Glutamatergic neuron (in vitro differentiated cells): ENCODE measurements at places on chromosomes 2 and 18.

GRCh38 chr18:39701055-39701783 lies 2135.6 kb upstream of the CELF4 start:
- no peak for DNase-seq

GRCh38 chr2:8573234-8573941 lies 108.5 kb upstream of the ID2 start:
- no peak for DNase-seq

DNA sequence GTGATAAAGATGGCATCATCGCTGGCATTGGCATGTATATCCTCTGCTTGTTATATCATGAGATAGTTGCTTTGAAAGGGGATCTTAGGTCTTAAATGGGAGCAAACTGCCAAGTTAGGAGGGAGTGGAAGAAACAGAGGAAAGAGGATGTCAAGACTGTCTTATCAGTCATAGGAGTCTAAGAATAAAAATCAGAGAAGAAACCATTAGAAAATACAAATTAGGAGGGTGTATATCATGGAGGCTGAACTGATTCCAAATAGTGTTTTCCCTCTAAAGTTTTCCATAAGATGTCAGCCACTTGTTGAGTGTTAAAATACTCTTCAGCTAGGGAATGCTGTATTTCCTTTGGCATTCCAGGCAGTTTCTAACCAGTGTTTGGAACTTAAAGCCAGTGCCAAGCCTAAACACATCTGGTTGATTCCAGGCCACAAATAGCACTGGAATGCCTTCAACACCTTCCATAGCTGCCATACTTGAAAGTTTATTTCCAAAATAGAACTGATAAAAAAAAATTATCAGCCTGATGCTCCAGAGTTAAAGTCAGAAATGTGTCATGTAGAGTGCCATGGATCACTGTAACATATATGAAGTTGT lies 129.4 kb downstream of the ZEB2 start:
- DNase-seq = no peak

GRCh38 chr2:30030361-30030760 lies 109.0 kb upstream of the ALK start:
- DNase-seq = no peak

GRCh38 chr18:74081966-74082741 lies 65.5 kb downstream of the FBXO15 start:
- peak; percentile 60 for DNase-seq

DNA sequence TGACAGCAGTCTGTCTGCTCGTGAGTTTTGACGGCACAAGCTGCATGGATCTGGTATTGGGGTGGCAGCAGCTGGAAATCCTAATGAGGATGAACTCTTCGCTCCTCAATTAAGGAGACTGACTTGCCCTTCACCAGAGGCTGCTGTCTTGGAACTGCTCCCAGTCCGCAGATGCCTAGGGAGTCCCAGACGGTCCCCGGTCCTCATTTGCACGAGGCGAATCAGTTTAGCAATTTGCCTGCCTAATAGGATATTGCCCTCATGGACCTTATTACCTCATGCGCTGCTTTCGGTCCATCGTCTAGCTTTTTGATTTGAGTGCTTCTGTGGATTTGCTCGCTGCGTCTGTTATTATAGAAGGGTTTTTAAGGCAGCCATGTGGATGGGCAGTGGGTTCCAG lies 40.6 kb downstream of the ASAP2 start:
- peak; percentile 71 for DNase-seq

DNA sequence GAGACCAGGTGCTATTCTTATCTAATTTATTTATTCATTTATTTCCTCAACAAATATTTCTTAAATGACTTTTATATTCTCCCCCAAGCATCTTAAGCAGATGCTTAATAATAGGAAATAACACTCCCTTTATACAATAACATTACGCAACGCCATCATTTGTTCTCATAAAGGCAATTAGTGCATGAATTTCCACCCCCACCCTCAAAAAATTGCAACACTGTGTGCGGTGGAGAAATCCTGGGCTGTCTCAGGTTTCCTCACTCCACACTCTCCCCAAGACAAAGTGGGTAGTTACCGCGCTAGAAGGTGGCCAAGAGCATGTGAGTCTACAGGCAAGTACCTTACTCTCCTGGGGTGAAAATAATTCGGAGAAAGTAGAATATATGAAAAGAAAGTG lies 37.0 kb upstream of the CTDP1 start:
- DNase-seq = no peak

GRCh38 chr18:45412577-45412976 lies 202.7 kb upstream of the SLC14A2 start:
- no peak for DNase-seq

DNA sequence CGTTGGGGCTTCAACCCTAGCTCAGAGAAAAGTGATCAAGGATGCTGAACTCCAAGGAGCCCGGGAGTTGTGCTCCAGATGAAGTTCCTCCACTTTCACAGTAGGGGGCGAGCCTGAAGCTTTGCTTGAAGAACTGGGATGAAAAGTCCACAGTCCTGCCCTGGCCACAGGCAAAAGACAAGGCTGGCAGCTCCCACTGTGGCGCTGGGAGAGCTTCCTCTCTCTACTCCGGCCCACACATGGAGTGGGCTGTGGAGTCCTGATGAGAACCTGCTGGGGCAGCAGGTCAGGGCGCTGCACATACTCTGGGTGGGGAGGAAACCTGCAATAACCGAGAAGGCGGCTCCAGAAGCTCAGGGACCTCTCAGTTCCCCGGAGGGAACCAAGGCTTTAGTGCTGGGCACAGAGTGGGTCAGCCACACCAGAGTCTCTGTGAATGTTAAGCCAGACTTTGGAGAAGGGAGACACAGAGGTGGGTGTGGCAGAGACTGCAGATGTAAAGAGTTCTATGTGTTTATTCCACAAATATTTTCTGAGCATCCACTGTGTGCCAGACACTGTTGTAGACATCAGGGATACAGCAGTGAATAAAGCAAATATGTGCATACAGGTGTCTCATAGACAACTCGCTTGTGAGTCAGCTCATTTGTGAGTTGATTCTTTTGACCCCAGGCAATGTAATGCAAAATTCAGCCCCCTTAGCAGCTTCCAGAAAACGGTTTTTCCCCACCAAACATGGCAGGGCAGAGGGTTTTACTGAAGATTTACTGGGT lies 48.0 kb upstream of the MRPL33 start:
- peak; percentile 62 for DNase-seq

DNA sequence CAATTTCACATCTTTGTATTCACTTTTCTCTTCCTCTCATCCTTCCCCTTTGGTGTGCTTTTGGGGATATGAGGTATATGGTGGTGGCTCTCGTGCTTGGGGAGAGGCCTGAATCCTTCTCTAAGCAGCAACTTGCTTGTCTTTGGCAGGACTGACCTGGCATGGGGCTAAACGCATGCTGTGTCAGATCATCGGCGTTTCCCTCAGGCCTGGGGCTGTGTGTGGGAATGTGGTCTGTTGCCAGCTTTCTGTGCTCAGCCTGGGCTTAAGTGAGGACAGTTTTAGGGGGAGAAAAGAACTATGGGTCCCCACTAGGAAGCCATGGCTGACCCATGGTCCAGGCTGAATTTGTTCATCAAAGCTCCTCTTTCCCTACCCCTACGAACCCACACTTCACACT lies 60.7 kb downstream of the TET3 start:
- DNase-seq = no peak

DNA sequence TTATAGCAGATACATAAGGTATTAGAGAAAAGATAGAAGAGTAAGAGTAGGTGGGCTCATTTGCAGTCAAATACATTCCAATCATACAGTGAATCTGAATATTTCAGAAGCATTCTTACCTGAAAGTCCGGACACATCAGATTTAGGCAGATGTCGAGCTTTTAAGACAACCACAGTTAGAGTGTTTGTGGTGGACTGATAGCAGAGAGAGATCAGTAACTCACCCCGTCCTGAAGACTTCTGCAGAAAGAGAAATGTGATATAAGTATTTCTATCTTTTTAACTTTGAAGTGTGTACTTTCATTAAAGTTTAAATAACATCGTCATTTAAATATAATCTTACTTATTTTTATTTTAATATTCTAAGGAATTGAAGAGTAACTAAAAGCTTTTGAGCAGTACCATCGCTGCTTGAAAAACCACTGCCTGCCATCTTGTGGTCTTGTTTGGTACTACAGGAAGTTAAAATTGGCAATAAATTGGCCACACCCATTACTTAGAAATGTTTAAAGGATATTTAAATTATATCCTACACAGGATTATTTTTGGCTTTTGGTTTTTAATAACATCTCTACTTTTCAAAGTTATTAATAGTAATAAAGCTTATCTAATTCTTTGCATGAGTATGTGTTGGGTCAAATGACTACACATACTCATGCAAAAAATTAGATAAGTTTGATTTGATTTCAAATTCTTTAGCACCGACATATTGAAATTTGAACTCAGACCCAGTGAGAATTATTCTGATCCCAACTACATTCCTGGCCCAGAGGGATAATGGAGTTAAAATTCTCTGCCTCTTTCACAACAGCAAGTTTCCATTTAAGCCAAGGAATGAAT lies 5.5 kb downstream of the SYT4 start:
- no peak for DNase-seq

GRCh38 chr2:78989051-78989450 lies 36.5 kb upstream of the REG3G start:
- DNase-seq = no peak

- DNase-seq = no peak
Measured at GRCh38 chr18:46680784-46681695, 24.0 kb upstream of the LOXHD1 start.

- no peak for DNase-seq
Measured at GRCh38 chr2:114442510-114442909, at the start of gene DPP10. TSS of gene DPP10 (plus strand) at chr2:114442641.

GRCh38 chr2:130728007-130728454 lies 839 bp upstream of the GPR148 start:
- no peak for DNase-seq
